ENCODE measurements at places on chromosomes 3 and 15. TPM values are rescaled to one million over a fixed set of nuclear protein-coding genes. Genes with fewer than 3 reads are reported as not detected.

DNA sequence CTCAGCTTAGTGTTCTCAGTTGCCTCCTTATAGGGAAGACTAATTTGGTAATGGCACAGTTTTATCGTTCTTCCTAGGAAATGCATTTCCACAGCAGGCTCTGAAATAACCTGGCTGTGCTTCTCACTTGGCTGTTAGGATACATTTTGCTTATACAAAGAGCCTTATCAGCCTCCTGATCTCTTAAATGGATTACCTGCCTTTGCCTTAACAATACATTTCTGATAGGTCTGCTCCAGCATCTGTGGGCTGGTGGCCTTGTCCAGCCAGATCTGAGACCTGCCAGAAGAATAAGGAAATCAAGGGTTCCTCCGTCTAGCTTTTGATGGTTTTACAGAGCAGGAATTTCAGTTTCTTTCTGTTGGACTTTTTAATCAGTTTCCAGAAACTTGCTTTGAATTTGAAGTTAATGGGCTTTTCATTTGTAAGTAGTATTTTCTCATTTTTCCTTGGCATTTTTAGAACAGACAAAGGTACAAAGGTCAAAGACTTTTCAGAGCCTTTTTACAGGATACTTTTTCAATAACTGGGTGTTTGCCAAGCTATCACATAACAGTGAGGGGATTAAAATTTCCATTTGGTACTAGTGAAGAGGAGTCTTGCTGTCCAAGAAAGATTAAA is 116.3 kb downstream of the AKAP13 start:
- no peak for DNase-seq

GRCh38 chr3:8470801-8471200 is 30.8 kb upstream of the LMCD1 start:
- no peak for DNase-seq

DNA sequence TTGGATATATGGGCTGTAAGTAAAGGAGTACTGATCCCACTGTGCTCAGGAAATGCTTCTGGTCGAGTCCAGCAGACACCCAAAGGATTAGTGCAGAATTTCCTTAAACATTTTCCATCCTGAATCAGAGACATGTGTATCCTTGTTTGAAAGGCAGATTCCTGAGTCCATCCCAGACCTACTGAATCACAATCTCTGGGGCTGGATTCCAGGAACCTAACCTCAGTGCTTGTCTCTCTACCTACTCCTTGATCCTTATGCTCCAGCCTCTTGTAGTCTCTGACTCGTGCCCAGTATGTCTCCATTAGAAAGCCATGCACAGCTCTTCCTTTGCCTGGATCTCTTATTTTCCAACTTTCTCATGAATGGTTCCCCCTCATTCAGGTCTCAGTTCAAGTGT is 585.8 kb downstream of the NLGN1 start:
- DNase-seq, result no peak

- DNase-seq, result no peak
These were observed 12.3 kb upstream of the CDAN1 start for GRCh38 chr15:42749266-42749665.

Gene SMCO1
- total RNA-seq, result 1.3 TPM

- no peak for DNase-seq
These were observed 31.2 kb downstream of the SATB1 start for GRCh38 chr3:18393906-18394305.

- DNase-seq, result no peak
These were observed 74.2 kb upstream of the ABHD17C start for GRCh38 chr15:80620931-80621330.

Gene SOX14
- total RNA-seq, result not detected

Gene NUP210
- total RNA-seq, result 2.4 TPM

GRCh38 chr3:157078131-157078810 is 81.7 kb downstream of the CCNL1 start:
- no peak for DNase-seq

GRCh38 chr3:159130108-159130507 is 328.3 kb downstream of the MFSD1 start:
- DNase-seq, result no peak

Gene MYLK
- total RNA-seq, result 19.6 TPM

Gene PDZRN3
- total RNA-seq, result 27.1 TPM

GRCh38 chr3:10010421-10010877 is 15.8 kb upstream of the FANCD2 start:
- no peak for DNase-seq

GRCh38 chr15:38144921-38145320 is 107.7 kb upstream of the SPRED1 start:
- DNase-seq, result no peak

DNA sequence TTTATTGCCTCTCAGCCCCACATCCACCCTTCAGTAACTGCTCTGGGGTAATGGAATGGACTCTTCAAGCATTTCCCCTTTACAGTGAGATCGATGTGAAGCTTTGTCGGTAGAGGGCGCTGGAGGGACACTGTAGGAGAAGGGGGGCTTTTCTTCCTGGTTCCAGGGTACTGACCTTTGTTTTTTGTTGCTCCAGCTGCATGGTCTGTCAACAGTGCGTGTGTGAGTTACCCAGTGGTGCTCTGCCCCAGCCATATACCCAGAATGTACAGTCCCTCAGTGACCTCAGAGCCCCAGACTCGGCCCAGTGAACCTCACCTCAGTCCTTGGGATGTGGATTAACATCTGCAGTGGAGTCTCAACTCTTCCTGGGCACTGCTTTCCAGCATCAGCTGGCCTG is 180.3 kb upstream of the TSC22D2 start:
- DNase-seq, result no peak

- no peak for DNase-seq
These were observed 816.3 kb upstream of the SEMA6D start for GRCh38 chr15:46901001-46901400.

Gene HES1
- 31.8 TPM for total RNA-seq

GRCh38 chr3:153502682-153503081 is 340.7 kb downstream of the RAP2B start:
- no peak for DNase-seq

- no peak for DNase-seq
These were observed 442.8 kb upstream of the NECTIN3 start for GRCh38 chr3:110628650-110629301.

Gene REC114
- not detected for total RNA-seq

DNA sequence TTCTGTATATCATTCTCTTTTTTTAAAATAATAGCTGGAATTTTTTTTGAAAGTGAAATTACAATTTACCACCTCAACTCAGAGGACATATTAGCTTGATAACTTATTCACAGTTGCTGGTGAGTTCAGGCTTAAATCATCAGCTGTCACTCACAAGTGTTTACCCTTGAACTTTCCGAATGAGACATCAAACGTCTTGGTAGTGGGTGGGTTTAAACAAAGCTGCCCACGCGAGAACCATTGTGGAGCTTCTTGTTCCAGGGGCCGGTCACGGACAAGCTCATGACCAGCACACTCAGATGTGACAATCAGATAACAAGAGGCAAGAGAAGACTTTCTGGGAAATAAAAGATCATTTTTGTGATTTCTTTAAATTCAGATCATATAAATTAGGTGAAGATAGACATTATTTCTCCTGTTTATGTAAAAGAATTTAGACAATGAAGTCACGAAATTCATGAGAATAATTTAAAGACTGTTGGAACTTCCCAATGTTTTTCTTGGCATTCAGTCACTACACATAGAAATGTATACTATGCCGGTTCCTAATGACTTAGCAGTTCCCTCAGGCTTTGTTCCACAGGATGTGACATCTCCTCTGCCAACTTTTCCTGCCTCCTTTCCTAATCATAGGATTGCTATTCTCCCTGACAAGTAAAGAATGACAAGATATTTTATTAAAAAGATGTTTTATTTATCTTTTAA is 29.3 kb downstream of the BTD start:
- DNase-seq, result no peak

Gene MESP1
- total RNA-seq, result 6.4 TPM

Gene C15orf39
- 2.5 TPM for total RNA-seq

- no peak for DNase-seq
These were observed 19.3 kb upstream of the NRROS start for GRCh38 chr3:196620161-196620604.

DNA sequence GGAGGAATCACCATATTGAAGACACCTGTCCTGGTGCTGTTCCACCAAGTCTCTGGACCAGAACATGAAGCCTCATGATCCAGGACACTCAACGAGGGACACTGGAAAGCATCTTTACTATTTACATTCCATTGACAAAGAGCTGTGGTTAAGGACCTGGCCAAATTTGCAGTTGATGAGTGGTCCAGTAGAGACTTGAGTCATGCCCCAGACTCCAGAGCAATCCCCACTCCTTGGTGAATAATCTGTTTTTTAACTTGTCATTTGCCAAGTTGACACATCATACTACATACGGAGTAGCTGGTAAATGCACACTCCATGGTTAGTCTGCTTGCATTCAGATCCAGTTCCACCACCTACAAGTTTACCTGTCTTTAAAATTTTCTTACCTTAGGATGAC is 1.2 kb upstream of the COL6A6 start:
- DNase-seq, result no peak

- no peak for DNase-seq
These were observed 67.9 kb downstream of the FGF7 start for GRCh38 chr15:49490966-49491365.

DNA sequence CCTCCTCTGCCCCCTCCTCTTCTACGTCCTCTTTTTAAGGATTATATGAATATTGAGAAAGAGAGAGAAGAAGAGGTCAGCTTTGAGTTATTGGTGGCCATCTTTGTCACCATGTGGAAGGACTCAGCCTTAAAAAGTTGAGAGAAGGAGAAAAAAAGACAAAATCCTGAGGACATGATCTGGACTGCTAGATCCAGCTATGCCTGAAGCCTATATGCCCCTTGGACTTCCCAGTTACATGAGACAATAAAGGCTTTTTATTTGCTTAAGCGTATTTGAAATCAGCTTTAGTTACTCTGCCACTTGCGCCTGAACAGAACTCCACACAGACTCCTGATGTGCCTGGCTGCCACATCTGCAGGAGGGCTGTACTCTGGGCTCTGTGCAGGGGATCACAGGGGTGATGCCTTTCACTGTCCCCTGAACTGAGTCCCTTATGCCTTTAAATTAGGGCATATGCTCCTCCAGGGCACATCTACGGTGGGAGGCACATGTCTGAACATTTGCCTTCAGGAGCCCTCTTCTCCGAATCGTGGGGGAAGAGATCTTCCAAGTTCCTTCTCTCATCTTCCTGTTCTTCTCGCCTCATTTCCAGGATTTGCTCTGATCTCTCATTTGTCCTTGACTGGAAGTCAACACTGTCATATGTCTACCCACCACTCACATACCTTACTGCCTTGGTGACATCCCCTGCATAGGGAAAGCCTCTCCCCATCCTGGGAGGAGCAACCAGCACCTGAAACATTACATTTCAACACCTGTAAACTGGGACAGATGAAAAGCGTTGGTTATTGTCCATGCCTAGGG is 14.0 kb upstream of the PLA2G4E start:
- no peak for DNase-seq
